Stimulated activated CD4-positive, alpha-beta T cell treated with anti-CD3 and anti-CD28 coated beads, Interleukin-2, amount 100 ng/mL, for 4 hours (primary cell): ENCODE measurements at places on chromosomes 1 and 21.

GRCh38 chr1:173562813-173563212 is 40.1 kb downstream of the SLC9C2 start:
- DNase-seq, result no peak

DNA sequence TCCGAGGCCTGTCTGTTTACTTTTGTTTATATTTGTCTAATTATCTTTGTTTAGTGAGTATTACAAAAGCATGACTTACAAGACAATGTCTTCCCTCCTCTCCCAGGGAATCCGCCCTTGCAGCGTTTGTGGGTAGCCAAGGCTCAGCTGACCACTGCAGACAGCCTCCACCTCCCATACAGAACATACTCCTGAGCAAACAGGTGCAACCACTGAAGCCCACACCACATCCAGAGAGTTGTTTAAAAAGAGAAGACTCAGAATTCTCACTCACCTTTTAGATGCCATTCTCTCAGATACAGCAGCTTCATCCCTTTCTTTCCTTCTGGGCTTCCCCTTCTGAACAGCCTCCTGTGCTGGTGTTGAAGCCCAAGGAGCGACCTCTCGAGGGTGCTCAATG is 103.5 kb upstream of the TMPRSS2 start:
- no peak for DNase-seq

GRCh38 chr1:79004916-79005315 is 1.6 kb downstream of the ADGRL4 start:
- DNase-seq, result no peak

DNA sequence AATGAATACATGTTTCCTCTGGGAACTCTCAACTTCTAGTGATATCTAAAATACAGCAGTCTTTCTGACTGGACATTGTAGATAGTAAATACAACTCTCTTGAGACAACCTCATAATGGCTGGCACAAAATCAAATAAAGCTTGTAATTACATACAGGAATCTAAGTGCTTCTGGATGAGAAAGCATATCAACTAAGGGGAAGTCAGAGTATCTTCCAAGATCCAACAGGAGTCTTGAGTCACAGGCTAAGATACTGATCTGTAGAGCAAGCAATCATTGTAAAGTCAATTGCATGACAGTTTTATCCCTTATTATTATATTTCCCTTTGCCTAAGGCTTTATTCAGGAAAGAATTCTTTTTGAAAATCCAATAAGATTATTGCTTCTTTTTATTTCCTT is 249.9 kb downstream of the LRRIQ3 start:
- DNase-seq, result no peak

DNA sequence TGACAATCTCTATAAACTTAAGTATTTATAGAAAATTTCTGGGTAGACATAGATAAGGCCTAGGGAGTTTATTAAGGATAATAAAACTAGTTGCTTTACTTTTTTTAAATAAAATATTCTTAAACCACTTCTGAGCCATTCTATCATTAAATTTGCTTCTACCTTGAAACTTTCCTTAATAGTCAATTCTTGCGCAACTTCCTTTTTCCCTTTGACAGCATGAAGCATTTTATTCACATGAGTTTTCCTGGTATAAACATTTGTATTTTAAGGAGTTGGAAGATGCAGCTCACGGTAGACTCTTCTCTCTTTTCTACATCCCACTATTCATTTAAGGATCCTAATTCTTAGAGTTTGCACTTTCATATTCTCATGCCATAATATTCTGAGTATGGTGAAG is 75.8 kb upstream of the DPH5 start:
- DNase-seq, result no peak

GRCh38 chr1:226919587-226919986 is 20.5 kb upstream of the COQ8A start:
- DNase-seq, result no peak

GRCh38 chr21:27104846-27105431 is 138.1 kb upstream of the ADAMTS5 start:
- no peak for DNase-seq

DNA sequence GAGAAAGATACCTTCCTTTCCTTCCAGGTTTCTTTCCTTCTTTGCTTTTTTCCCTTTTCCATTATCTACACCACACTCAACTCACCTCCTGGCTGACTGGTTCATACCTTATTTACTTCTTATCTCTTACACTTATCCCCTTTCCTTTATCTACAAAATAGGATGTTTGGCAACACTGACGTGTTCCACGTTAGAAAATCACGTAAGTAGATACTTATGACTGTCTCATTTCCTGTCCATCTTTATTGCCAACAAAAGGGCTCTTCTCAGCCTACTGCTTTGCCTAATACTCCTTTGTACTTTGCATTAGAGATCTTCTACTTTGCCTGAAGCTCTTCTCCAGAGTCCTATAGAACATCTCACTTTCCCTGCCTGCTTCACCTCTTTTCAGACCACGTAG is 25.1 kb downstream of the SYNJ1 start:
- DNase-seq, result no peak

- no peak for DNase-seq
Measured at GRCh38 chr1:179178950-179179349, 50.5 kb downstream of the ABL2 start.

GRCh38 chr1:238681021-238681420 is 705.3 kb upstream of the CHRM3 start:
- DNase-seq, result no peak

DNA sequence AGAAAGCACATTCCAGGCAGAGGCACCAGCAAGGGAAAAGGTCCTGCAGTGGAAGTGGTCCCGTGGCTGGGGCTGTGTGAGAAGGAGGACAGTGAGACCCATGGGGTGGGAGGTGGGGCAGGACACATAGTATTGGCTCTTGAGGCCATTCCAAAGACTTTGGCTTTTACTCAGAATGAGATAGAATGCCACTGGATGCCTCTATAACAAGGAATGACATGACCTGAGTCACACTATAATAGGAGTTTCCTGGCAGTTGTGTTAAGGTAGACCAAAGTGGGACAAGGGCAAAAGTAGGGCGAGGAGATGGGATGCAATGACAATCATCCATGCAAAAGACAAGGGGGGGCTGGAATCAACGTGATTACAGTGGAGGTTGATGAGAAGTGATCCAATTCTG is 24.7 kb upstream of the LAMC2 start:
- no peak for DNase-seq

DNA sequence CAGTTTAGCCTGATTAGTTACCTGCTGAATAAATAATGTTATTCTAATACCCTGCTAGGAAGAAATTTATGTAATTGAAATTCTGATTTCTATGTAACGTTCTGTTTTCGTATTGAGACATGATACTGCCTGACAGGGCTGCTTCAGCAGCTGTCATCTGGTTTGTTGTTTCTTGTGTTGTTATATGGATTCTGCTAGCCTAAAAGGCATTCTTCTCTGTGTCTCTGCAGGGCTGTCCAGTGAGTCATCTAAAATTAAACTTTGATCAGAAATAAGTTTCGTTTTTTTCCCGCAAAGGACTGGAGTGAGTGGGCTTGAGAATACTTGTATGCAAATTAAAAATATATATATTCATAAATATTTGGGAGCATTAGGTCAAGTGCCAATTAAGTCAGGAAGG is 93.0 kb downstream of the DYRK1A start:
- no peak for DNase-seq

GRCh38 chr1:40773748-40774265 is 9.8 kb upstream of the KCNQ4 start:
- DNase-seq, result no peak
